Prostate gland (tissue), 2 donors: ENCODE measurements at places on chromosomes 1 and 21. TPM values are rescaled to one million over a fixed set of nuclear protein-coding genes. Genes with fewer than 3 reads are reported as not detected.
A peak's percentile ranks its signal among the peaks of the same experiment; 100 is the strongest.

DNA sequence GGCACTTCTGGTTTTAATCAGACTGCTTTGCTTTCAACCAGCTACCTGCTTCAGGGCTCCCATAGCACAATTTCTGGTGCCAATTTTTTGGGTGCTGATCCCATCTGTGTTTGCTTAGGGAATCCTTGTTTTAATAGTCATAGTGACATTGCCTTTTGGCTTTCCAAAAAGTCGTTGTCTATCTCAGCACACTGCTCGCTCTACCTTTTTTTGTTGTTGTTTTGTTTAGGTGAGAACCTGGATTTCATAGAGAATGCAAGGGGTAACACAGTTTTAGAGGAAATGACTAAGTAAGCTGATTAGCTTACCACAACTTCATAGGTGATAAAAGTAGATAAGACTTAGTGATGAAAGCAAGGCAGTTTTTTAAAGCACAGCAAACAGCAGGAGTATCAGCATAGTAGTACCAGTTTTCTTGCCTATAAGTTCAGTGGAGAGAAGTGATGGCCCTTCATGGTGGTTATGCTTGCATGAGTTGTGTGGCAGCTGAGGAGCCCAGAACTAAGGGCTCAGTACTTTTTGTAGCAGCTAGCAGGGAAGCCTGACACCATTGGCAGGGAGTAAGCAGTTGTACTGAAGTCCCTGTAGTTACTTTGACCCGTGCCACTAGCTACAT is 31.3 kb downstream of the NEK7 start:
- no peak for DNase-seq

DNA sequence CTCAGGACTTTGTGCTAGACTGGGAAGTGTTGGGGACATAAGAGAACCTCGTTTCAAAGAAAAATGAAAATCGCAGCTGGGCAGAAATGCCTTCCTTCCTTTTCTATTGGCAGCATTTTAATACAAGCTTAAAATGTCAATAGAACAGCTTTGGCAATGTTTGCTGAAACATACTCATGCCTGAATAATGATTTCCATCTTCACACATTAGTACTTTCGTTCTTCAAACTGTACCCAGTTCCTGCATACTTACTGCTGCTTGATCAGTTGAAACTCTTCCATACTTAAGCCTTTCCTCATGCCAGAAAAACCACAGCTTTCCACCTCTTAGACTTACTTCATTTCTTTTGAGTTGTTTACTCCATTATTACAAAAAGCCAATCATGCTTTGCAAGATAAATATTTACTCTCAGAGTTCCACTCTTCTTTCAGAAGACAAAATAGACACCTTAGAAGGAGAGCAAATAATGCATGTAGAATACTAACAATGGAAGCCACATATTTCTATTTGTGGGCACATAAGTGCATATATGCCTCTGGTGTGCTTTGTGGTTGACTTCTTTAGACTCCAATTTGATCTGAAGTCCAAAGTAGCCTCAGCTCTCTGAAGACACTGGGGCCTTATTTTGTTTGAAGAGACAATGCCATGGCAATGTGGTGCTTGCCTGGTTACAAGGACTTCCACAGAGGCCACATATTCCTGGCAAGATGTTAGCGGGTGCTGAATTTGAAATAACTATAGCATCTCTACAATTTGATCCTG is 22.7 kb upstream of the CD55 start:
- DNase-seq, result no peak

DNA sequence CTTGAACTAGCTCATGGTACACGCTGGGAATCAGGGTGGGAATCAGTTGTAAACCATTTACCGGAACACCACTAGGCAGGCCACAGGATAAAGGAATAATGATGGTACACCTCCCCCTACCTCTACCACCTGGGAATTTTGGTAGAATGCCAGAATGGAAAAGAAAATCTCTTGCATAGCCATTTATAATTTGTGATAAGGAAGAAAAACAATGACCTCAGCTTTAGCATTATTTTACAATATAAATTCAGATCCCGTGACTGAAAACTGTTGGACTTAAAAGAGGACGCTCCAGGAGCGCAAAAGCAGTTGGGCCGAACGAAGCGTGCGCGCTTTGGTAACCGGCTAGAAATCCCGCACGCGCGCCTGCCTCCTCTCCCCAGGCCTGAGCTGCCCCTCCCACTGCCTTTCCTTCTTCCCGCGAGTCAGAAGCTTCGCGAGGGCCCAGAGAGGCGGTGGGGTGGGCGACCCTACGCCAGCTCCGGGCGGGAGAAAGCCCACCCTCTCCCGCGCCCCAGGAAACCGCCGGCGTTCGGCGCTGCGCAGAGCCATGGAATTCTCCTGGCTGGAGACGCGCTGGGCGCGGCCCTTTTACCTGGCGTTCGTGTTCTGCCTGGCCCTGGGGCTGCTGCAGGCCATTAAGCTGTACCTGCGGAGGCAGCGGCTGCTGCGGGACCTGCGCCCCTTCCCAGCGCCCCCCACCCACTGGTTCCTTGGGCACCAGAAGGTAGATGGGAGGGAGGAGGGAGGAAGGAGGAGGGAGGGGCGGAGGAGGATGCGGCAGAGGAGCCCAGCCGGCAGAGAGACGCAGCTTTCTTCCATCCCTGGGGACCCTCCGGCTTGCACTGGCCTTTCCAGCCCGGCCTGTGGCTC is at the start of gene CYP4X1:
CYP4X1 (plus strand) TSS at position 402 of the 873 bp plus-strand sequence; CDS start at position 551, 149 bp downstream.
- peak; percentile 24 for DNase-seq

GRCh38 chr1:167618366-167618765 is 11.7 kb upstream of the RCSD1 start:
- DNase-seq, result no peak

- no peak for DNase-seq
These were observed 16.7 kb downstream of the DISC1 start for GRCh38 chr1:231643071-231643934.

- no peak for DNase-seq
These were observed 110.2 kb downstream of the EIF4G3 start for GRCh38 chr1:21066356-21067012.

DNA sequence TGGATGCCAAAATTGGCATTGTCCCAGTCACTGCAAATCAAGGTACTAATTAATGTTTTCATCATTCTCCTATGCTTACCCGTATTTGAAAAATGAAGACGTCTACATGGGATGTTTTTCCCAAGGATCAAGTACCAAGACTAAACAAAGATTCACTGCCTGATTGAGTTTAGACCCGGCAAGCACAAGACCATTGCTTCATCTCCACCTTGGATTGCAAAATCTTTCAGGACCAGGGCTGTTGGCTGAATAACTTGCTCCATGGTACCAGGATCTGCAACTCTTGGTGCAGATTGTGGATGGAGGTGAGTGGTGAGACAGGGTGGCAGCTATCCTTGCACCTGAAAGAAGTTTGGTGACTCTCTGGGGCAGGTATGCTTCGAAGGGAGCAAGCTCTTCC is 122.5 kb upstream of the ETS2 start:
- DNase-seq, result no peak

The FAM163A gene
- total RNA-seq, result not detected

The HES3 gene
- total RNA-seq, result not detected

The LRRC47 gene
- total RNA-seq, result 53.8 TPM

The SNIP1 gene
- 27.6 TPM for total RNA-seq
